ENCODE measurements at places on chromosomes 13 and 19.

DNA sequence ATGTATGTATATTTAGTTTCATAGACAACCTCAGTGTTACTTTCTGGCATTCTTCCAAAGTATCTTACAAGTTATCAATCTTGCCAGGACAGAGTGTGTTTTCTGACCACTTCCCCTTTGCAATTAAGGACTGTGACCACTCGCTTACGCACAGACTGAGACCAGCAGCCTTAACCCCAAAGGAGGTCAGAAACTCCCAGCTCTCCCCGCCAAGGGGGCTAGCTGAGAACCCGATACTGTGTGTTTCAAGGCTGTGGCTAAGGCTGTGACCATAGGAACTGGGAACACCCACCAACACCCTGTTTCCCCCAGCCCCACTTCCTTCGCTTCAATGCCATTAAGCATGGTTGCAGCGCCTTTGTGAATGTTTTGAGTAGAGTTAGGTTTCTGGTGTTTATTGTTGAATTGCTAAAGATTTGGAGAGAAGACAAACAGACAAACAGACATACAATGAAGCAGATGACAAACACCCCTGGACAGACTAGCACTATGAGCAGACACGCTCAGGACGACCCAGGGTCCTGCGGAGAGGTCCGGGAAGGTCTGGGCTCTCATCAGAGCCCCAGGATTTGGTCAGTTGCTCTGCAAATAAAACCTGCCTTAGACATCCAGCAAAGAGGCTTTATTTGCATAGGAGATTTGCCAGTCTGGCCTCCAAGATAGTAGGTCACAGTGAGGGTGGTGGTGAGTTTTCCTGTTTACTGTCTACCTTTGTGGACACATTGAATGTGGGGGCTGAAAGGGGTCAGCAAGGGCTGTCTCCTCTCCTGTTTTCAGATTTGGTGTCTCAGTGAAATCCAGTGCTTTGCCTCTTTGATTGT is 25.0 kb upstream of the TNFSF11 start:
- no peak for DNase-seq

GRCh38 chr13:71577127-71577526 is 289.9 kb downstream of the DACH1 start:
- DNase-seq, result no peak

DNA sequence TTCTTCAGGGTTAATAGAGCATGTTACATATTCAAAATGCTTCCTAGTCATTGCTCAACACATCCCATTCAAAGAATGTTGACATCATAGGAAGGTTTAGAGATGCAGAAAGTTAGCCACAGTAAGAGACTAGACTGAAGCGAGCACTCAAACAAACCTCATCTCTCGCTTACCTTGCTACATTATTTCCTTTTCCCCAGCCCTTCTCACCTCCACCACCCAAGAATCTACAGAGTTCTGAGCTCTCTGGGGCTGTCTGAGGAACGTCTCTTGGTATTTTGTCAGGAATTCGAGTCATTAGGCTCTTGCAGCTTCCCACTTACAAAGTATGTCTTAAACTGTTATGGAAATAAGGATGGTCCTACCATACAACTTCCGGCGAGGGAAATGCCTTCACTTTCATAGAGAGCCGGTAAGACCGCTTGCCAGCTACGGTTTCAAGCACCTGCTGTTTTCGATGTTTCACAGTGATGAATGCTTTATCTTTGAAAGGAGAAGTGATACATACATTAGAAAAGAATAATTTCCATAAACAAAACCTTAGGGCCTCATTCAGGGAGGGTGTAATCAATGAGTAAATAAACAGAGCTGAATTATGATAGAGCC is 65.1 kb downstream of the FLT1 start:
- peak; percentile 36 for DNase-seq

- no peak for DNase-seq
Measured at GRCh38 chr13:40083841-40084240, 428.4 kb downstream of the COG6 start.

DNA sequence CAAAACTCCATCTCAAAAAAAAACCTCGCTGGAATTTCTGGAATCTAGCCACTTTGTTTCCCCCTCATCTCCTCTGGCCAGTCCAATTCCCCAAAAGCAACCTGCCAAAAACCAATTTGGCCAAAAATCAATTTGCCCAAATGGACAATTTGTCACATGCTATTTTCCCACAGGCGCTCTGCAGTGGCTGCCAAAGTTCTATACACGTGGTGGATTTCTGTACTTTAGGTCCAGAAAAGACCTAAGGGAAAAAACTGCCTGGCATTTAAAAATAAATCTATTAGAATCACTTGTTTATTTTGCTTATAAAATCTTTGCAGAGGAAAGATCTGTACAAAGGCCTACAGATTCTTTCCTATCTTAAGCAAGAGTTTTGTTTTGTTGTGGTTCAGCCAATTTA is 79.4 kb downstream of the MAP4K1 start:
- DNase-seq, result no peak

DNA sequence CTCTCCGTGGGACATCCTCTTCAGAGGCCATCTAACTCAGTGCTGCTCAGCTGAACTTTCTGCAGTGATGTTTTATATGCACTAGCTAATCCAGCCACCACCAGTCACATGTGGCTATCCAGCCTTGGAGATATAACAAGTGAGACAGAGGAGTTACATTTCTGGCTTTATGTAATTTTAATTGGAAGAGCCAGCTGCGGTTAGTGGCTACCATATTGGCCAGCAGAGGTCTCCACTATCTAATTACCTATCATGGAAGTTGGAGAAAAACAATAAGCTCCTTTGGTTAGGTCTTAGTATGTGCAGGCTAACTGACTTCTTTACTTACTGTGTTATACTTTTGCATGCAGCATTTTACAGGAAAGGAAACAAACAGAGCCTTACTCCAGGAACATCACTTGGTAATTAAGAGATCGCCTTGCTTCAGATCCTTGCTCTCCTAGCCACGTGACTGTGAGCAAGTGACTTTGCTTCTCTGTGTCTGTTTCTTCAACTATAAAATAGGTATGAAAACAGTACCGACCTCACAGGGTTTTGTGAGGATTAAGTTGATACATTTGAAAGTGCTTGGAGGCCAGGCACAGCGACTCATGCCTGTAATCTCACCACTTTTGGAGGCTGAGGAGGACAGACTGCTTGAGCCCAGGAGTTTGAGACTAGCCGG is 1.6 kb upstream of the KLK10 start:
- DNase-seq, result no peak

DNA sequence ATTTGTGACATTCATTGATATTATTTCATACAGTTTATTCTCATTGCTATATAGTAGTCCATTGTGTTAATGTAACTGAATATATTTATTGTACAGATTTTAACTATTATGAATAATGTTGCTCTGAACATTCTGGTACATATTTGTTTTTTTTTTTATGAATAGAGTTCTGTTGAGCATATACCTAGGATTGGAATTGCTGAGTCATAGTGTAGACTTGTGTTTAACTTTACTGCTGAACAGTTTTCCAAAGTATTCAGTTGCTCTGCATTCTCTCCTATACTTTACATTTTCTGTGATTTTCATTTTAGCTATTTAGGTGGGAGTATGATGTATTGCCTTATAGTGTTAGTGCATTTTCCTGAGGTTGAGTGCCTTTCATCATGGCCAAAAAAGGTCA is 97.5 kb downstream of the MAB21L1 start:
- DNase-seq, result no peak

Measured in germinal center (tissue), 1 donor.